RKO (cell line): ENCODE measurements at places on chromosomes 5 and 9.

- DNase-seq = no peak
Measured at GRCh38 chr5:120164986-120165385, 299.1 kb upstream of the PRR16 start.

- peak; percentile 34 for DNase-seq
Measured at GRCh38 chr5:153159616-153160015, 330.9 kb upstream of the GRIA1 start.

DNA sequence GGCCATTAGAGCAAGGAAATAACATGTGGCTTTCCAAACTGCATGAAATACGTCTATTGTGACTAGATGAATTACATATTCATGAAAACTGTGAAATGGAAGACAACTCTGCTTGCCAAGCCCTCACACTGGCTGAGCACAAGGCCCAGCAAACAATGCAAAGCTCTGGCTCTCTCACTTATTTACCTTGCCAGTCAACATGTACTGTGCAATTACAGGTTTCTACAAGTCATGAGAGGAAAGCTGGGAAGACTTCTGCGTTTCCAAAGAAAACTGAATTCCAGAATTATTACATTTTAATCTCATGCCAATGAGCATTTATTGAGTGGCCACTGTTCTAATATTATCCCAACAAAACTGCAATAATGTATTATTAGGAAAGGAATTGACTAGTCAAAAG is 12.1 kb upstream of the C5orf63 start:
- DNase-seq = no peak

- DNase-seq = no peak
Measured at GRCh38 chr5:14400085-14400484, 181.5 kb upstream of the OTULINL start.

- DNase-seq = no peak
Measured at GRCh38 chr9:121857928-121858327, 206.5 kb downstream of the DAB2IP start.

GRCh38 chr9:120531683-120532300 is 48.2 kb downstream of the CDK5RAP2 start:
- peak; percentile 38 for DNase-seq

DNA sequence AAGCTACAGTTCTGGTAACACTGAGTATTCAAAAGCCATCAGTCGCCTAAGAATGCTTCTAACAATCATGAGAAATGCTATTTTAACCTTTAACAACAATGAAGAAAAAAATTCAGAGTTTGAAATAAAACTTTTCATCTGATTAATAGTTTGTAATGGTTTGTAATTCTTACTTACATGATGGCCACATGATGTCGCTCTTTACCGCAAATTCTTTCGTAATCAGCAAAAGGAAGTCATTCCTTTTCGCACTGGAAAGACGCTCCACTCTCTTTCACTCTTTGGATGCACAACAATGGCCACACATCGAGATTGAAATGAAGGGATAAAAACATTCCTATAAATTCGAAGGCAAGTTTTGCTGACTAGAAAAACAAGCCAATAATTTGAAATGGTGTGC is at the start of gene PCDHA7:
Gene PCDHA7, plus strand, starts transcription at position 277 of the 400 bp plus-strand sequence. Its CDS starts 115 bp downstream, at position 392.
- no peak for DNase-seq
